ENCODE measurements at places on chromosomes 1 and 21. TPM values are rescaled to one million over a fixed set of nuclear protein-coding genes. Genes with fewer than 3 reads are reported as not detected.

- H3K27me3 ChIP-seq = no peaks in the 10 kb centered on the region
- no peak for DNase-seq
- no peaks in the 10 kb centered on the region for H3K36me3 ChIP-seq
- H3K4me3 ChIP-seq = no peak overlapping the region
- no peak overlapping the region for H3K27ac ChIP-seq
Measured at GRCh38 chr1:36847761-36848160, 186.6 kb downstream of the GRIK3 start.

DNA sequence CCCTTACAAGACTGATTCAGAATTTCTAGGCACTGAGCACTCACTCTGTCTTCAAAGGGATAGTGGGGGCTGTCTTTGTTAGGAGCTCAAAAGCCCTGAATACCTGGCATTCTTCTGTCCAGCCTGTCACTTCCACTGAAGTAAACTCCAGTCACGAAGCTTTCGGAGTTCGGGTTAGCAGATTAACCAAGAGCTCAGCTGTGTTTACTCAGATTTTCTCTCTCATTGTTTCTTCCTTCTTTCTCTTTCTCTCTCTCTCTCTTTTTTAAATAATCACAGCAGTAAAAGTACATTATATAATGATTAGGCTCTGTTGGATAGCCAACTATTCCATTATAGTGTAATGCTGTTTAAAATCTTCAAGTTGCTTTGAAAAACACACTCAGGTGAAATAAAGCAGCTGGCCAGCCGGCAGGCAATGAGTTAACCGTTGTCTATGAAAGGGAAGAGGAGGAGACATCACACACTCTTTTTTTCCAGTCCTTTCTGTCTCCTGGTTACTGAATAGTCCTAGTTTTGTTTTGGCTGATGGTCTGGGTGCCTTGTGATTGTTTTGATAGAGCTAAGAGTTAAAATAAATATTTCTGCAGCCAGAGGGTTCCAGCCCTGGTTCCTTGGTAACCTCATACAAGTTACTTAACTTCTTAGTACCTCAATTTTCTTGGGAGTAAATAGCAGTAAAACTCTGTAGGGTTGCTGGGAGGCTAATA lies 89.8 kb downstream of the ADSS2 start:
- H3K27me3 ChIP-seq = no peaks in the 10 kb centered on the region
- H3K4me3 ChIP-seq = no peak overlapping the region
- no peaks in the 10 kb centered on the region for H3K4me1 ChIP-seq
- no peaks in the 10 kb centered on the region for H3K36me3 ChIP-seq

GRCh38 chr1:94620345-94621031 lies 78.9 kb upstream of the F3 start:
- H3K4me3 ChIP-seq = no peak overlapping the region
- no peaks in the 10 kb centered on the region for H3K36me3 ChIP-seq
- H3K27ac ChIP-seq = no peak overlapping the region
- H3K27me3 ChIP-seq = no peaks in the 10 kb centered on the region

GRCh38 chr1:245606157-245606725 lies 451.5 kb downstream of the KIF26B start:
- H3K4me3 ChIP-seq = no peak overlapping the region
- no peak overlapping the region for H3K27ac ChIP-seq
- no peaks in the 10 kb centered on the region for H3K27me3 ChIP-seq
- no peaks in the 10 kb centered on the region for H3K36me3 ChIP-seq
- DNase-seq = no peak
- no peaks in the 10 kb centered on the region for H3K4me1 ChIP-seq

The HES3 gene
- not detected for total RNA-seq

The OR6N1 gene
- total RNA-seq = not detected

GRCh38 chr1:4322881-4323280 lies 331.5 kb upstream of the AJAP1 start:
- H3K4me1 ChIP-seq = no peaks in the 10 kb centered on the region
- no peak overlapping the region for H3K27ac ChIP-seq
- no peaks in the 10 kb centered on the region for H3K36me3 ChIP-seq
- no peak for DNase-seq

The SUSD4 gene
- total RNA-seq = 49.3 TPM

DNA sequence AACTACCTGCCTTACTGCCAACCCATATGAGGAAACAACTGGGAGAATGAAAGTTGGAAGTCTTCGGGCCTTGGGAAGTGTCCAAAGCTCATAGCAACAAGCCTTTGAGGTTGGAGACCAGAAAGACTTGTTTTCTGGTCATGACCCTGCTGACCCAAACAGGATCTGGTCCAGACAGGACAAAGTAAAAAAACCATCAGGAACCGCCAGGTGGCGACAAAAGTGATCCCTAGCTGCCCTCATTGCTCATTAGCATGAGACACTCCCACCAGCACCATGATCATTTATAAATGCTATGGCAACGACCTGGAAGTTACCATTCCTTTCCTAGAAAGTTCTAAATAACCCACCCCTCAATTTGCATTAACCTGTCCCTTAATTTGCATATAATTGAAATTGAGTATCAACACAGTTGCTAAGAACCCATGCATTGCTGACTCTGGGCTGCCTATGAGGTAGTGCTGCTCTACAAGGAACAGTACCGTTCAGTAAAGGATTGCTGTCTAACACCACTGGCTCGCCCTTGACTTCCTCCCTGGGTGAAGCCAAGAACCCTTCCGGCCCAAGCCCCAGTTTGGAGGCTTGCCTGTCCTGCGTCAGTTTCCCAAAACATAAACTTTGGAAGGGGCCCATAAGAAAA lies 89.0 kb downstream of the URB2 start:
- no peaks in the 10 kb centered on the region for H3K27me3 ChIP-seq
- no peak overlapping the region for H3K4me3 ChIP-seq
- no peak overlapping the region for H3K27ac ChIP-seq
- no peak for DNase-seq

DNA sequence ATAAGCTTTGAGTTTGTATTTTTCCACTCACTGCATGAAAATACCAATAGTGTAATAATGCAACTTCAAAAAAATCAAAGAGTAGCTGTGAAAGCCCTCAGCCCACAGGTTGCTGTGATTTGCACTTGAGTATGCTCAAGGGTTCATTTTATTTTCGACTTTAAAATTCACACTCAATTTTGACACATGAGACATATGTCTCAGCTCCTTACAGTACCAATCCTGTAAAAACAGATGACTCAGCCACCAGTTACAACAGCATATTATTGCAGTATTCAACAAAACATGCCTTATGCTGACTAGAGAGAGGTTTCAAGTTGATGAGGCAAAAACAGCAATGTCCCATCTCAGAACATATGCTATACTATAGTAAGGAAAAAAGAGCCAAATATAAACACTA lies 66.1 kb downstream of the CYYR1 start:
- H3K36me3 ChIP-seq = no peaks in the 10 kb centered on the region
- no peak overlapping the region for H3K4me3 ChIP-seq
- H3K27ac ChIP-seq = no peak overlapping the region
- H3K27me3 ChIP-seq = no peaks in the 10 kb centered on the region
- no peaks in the 10 kb centered on the region for H3K4me1 ChIP-seq

The KCNQ4 gene
- total RNA-seq = 0.84 TPM

Data from ovary (tissue), 10 donors.